ENCODE measurements at places on chromosomes 5 and 9. TPM values are rescaled to one million over a fixed set of nuclear protein-coding genes. Genes with fewer than 3 reads are reported as not detected.

IFNA2 gene
- total RNA-seq: not detected

GRCh38 chr9:131590449-131590848 is 45.1 kb downstream of the PRRT1B start:
- no peak for DNase-seq

- no peak for DNase-seq
Measured at GRCh38 chr5:58855851-58856739, 273.2 kb downstream of the RAB3C start.

LURAP1L gene
- total RNA-seq: 1.1 TPM

DNA sequence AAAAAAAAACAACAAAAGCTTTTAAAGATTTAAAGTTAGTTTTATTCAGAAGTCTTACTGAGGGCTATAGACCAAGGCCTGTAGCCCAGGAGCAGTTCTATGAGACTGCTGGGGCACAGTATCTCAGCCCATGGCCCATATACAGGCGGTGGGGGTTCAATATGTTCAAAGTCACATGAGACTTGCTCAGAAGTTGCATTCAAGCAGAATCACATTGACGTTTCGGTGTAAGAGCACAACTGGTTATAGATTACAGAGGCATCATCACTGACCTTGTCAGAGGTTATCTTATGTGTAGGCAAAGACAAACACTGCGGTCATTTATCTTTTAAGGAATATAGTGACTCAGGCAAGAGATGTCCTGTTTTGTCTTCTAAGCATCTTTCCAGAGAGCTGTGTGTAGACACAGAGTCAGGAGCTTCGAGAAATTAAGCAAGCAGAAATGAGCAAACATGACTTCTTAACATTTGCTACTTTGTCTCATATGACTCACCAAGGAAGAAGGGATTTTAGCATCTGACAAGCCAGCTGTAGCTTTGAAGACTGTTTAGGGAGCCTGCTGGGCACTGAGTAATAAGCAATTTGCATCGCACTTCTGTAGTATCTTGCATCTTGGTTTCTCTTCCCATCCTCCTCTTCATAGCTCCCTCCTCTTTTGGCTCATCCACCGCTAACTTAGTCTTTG is 12.9 kb upstream of the F2RL1 start:
- DNase-seq: peak; percentile 64

DNA sequence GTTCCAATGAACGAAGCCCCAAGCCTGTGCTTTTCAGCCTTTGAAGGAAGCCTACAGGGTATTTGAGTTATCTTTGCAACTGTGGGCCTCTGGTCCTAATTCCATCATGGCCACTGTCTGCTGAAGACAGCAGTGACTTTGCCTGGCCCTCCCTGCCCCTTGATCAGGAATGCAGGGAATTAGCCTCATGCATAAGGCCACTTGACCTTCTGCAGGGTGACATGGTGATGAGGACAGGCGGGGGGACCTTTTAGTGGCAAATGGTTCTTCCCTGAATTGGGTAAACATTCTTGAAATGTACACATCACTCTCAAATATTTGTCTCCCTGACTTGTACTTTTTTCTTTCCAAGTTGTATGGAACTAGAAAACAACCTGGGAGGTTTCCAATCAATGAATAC is 25.2 kb upstream of the XPA start:
- DNase-seq: no peak

DNA sequence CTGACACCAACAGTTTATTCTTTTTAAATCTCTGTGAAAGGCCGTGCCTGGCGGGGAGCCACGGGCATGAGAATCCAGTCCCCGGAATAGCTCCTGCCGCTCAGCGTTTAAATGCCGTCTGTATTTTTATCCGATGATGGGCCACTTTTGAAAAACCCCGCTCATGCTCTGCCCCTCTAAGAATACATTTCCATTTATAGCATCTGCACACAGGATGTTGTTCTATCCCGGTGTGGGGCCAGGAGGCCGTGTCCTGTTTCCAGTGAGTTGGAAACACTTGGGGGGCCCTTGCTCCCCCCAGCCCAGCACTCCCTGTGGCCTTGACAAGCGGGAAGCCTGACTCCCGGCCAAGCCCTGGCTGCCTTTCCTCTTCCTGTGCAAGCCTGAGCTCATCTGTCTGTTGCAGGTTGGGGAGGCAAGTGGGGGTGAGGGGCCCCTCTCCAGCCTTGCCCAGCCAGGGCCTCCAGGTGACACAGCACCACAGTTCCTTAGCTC is 39.0 kb downstream of the ERGIC1 start:
- DNase-seq: peak; percentile 94

DNA sequence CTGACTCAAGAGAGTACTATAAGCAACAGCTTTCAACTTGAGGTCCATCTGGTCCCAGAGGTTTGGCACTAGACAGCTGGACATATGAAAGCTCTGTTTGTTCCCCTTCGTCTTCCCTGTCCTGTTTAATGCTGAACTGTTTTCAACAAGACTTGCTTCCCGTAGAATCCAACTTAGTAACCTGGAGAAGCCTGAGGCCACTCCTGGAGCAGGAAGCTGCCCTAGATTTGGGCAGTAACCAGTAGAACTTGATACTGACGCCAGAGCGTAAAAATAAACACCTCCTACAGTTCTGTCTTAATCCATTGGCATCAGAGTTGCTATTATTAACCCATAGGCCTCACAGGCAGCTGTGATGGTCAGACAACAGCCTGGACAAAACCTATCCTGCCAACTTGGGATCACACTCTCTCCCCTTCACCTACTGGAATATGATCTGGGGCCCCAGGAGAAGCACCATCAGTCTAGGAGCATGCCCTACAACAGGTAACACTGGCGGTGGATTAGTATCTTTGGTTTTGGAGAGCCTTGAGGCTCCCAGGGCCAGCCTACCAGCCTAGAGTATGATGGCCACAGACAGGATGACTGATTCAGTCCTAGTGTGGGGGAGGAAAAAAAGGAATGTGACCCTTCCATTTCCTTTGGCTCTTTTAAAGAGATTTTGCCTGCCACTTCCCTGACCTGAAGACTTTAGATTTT is 29.2 kb downstream of the RUSC2 start:
- peak; percentile 60 for DNase-seq

- no peak for DNase-seq
Measured at GRCh38 chr5:139263536-139263935, 30.0 kb upstream of the MATR3 start.

GRCh38 chr5:2888520-2889060 is 137.1 kb upstream of the IRX2 start:
- DNase-seq: no peak

DNA sequence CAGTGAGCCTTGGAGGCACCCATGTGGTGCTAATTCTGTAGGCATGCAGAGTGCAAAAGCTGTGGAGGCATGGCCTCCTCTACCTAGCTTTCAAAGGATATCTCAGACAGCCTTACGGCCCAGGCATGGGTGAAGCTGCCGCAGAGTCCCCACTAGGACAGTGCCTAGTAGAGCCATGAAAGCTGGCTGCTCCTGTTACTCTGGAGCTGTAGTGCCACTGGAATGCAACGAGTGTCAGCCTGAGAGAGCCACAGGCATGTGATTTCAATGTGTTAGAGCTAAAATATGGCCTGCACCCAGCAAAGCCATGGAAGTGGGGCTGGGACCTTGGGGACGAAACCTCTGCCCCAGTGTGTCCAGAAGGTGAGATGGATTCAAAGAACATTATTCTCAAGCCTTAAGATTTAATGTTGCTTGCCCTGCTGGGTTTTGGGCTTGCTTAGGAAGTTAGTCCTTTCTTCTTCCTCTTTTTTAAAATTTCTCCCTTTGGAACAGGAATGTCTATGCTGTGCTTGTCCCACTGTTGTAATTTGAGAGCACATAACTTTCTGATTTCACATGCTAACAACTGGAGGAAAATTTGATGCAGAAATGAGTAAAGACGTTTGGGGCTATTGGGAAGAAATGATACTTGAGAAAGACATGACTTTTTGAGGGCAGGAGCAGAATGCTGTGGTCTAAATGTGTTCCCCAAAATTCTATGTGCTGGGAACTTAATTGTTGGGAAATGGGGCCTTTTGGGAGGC is 298.4 kb downstream of the PSAT1 start:
- no peak for DNase-seq
